DMS79 (cell line): ENCODE measurements at places on chromosomes 1 and 21.

- peak; percentile 63 for DNase-seq
Measured at GRCh38 chr1:171251042-171251951, 3.0 kb downstream of the FMO1 start.

DNA sequence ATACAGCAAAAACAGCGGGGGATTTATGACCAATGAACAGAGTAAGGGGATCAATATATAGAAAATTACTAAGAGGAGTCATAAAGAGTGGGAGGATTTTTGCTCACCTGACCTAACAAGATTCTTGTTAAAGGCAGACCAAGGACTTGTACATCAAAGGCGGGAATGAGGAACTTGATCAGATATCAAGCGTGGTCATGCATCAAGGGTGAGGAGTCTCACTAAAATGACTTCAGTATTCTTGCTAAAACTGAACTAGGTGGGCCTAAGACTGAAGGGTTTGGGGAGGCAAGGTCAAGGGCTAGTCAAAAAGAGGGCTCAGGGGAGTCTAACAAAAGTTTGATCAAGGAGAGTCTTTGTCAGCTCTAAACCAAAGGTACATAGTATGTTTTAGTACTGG, 2.1 kb downstream of the MOV10 start:
- no peak for DNase-seq

DNA sequence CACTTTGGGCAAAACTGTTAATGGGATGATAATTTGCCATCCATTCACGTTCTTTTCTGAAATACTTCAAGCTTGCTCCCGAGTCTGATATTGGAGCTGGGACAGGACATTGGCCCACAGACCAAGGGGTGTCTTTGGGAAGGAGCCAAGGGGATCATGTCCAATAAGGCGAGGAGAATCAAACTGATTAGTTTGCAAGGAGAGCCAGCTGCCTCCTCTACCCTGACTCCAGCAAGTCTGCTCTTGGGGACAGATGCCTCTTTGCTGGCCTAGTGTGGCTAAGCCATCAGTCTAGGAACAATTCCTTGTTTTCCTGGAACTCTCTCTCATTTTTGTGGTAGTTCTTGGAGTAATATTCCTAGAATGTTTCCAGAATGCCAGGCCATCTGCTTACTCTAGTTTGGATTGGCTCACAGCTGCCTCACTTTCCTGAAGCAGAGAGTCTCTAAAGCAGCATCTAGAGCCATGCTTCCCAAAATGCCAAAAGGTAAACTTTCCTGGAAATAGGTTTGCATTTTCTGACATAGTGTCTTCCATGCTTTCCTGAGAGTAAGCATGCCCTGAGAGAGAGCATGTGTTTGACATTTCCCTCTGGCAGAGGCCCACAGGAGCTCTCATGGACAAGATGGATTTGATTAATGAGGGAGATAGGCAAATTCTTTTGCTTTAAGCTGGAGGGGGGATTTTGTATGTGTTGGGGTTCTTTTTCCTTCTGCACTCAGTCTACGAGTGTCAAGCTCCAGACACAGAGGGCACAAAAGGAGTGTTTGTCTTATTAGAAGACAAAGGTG, 145.6 kb downstream of the GDAP2 start:
- no peak for DNase-seq

- DNase-seq = no peak
Measured at GRCh38 chr1:182786223-182786994, 3.2 kb upstream of the NPL start.

DNA sequence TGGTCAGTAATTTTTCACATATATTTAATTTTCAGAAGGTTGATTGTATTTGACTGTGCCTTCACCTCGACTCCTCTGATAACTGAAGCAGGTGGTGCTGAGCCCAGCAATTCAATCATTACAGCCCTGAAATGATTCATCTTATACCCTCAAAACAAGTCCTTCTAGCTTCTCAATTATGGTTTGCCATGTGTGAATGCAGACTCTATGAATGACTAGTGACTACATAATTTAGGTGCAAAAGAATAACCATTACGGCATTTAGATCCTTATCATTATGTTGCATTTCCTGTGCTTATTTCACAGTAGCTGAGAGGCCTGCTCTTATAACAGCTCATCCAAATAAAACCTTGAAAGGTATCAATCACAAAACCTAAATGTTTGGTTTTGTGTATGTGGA, 54.0 kb upstream of the COL11A1 start:
- DNase-seq = no peak

DNA sequence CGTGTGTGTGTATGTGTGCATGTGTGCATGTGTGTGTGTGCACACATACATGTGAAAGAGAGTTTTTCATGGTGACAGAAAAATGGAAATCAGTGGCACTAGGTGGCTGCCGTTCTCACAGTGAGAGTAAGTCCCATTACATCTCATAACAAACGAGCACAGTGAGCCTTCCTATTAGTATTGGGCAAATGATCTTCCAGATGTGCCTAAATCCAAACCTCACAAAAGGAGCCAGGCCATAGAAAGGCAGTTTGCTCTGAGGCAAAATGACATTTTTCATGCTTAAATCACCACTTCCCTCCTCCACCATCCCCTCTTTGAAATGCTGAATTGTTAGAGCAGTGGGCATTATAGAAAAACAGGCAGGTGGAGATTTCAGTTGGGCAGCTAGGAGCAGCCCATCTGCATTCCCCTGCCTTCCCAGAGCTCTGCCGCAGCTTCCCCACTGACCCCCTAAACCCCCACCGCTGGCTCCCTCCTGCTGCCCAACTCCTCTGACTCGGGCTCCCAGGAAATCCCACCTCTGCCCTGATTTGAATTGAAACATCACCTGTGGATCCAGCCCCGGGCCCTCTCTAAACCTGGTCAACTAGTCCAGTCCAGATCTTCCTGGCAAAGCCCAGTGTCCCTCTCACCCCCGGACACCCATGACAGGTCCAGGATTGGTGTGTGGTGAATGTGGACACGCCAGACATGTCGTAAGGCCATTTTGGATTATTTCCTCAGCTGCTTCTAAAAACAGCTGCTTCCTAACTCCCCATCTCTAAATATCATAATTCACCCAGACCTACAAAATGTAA, 190.5 kb downstream of the SEC16B start:
- DNase-seq = no peak

GRCh38 chr1:54310439-54311328, 95.5 kb downstream of the SSBP3 start:
- DNase-seq = no peak

DNA sequence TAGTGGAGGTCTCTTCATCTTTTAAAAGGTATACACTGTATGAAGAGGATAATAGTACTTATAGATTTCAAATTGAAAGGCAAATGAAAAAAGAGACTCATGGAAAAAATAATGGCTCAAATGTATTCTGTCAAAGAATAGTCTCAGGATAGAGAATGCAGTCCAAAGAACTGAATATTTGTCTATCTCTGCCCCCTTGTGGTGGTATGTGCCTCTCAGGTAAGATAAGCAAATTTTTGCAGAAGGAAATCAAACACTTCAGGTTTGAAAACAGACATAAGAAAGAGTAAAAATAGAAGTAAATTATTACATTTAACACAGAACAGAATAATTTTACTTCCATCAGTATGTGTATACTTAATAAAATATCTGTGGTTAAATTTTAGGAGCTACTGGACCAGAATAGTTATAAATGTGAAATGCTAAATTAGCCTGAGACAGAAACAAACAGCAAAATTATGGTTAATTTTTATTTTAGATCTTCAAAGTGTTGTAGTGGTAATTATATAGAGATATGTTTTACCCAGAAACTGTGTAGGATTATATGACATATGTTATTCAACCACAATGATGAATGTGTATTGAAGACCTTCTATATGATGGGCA, 164.4 kb upstream of the PALMD start:
- peak; percentile 50 for DNase-seq

DNA sequence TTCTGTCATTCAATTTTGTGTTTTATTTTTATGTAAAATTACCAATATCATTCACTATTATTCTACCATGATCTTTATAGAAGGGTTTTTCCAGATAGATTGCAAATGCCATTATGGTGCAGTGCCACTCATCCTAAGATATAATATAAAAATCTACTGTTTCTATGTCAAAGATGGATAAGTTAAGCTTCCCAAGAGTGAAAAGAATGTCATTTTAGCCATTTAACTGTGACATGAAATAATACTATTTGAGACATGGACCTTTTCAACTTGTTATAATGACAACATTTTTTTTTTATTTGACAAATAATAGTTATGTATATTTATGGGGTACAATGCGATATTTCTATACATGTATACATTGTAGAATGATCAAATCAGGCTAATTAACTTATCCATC, 224.3 kb downstream of the RPS6KC1 start:
- DNase-seq = no peak

GRCh38 chr1:230273141-230273710, 152.9 kb downstream of the PGBD5 start:
- DNase-seq = no peak

DNA sequence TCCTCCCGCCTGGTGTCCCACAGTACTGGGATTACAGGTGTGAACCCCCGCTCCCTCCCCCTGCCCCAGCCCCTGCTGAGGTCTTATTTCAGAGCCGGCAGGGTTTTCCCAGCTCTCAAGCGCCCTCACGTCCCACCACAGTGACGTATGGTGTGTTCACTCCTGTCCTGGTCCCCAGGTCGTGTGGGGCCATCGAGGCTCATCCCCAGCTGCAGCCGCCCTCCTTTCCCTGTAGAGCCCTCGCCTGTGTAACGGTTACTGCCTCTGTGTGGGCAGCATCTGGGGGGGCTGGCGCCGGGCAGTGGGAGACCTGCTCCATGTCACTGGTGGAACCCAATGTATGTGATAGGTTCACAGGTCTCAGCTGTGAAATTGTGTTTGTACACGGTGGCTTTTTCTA, 23.2 kb downstream of the SKI start:
- DNase-seq = no peak

DNA sequence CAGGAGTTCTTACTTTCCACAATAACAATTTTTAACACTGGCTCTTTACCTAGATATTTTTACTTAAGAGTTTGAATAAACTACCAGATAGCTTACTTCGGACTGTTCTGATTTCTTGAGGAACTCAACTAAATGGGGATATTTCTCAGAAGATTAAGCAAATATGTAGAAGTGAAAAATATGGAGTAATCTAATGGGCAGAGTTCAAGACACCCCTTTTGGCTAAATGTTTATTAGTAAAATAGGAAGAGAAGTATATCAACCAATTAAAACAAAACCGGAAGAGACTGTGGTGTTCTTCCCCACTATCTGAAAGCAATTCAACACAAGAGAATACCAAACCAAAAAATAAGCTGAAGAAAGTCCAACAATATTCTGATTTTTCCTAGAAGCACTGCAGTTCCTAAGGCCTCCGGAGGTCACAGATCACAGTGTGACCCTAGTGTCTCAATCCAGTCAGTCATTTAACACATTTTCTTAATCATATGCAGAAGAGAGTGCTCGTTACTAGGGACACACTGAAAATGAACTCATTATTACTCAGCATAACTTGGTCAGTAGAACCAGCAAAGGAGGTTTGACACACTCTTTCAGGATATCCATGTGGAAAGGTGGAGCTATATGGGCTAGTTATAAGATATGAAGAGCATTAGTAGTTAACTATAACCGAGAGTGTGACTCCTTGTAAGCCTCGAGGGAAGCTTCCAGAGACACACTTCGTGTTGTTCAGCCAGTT, 5.2 kb downstream of the SIPA1L2 start:
- DNase-seq = no peak

- no peak for DNase-seq
Measured at GRCh38 chr1:110604586-110605148, 1.5 kb downstream of the KCNA2 start.

GRCh38 chr1:155938220-155938627, 3.2 kb upstream of the RXFP4 start:
- peak; percentile 23 for DNase-seq

DNA sequence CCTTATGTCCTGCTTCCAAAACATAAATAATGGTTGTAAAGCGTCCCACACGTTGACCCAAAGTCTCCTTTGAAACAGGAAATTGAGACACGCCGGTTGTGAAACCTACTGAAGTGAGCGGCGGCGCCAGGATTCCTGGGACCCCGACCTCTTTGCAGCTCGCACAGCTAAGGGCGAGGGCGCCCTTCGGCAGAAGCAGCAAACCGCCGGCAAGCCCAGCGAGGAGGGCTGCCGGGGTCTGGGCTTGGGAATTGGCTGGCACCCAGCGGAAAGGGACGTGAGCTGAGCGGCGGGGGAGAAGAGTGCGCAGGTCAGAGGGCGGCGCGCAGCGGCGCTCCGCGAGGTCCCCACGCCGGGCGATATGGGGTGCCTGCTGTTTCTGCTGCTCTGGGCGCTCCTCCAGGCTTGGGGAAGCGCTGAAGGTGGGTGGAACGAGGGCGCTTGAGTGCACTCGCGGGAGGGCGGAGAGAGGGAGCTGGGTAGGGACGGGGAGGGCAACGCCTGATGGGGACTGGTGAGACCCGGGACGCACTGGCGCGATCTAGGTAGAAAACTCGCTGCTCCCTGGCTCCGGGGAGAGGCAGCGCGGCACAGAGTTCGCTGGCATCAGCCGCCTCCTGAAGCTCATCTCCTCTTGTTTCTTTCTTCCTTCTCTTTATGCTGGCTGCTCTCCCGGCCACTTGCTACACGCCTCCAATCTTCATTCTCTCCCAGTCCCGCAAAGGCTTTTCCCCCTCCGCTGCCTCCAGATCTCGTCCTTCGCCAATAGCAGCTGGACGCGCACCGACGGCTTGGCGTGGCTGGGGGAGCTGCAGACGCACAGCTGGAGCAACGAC, at the start of gene CD1D:
TSS of gene CD1D (plus strand) at position 155 of the 836 bp plus-strand sequence. CDS start at position 362, 207 bp downstream.
- DNase-seq = no peak

DNA sequence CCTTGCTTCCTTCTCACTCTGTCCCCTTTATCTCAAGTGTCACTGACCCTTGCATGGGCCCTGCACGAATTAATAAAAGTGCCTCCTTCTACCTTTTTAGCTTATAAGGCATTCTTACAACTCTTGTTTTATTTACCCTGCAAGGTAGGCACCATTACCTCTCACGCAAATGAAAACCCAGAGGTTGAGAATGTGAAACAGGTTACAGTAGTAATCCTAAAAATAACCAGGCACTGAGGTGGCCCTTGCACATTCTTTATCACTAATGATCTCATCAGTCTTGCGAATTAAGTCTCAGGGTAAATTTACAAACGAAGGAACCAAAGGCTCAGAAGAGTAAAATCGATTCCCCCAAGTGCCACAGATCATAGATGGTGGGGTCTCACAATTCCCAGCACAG, 3.7 kb downstream of the GLIS1 start:
- DNase-seq = no peak

DNA sequence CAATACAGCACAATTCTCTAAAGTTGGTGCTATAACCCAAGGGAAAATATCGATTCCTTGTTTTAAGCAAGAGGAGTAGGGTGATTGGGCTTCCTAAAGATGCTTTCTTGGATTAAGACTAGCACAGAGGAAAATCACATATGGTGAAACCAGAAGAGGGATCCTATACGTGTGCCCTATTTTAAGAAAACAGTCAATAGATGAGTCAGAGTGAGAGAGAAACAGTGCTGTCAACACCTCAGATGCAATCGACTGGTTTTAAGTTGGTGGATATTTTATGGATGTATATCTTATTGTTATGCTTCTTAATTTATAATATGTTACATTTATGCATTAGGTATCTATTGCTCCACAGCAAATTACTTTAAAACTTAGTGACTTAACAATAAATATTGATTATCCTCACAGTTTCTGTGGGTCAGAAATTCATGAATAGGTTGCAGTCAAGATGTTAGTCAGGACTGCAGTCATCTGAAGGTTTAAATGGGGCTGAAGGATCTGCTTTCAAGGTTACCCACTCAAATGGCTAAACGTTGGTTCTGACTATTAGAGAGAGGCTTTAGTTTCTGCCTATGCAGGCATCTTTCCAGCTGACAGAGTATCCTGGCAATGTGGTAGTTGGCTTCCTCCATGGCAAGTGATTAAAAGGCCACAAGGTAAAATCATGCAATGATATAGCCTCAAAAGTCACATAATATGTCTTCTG, 61.6 kb upstream of the DEPDC1 start:
- no peak for DNase-seq

- DNase-seq = no peak
Measured at GRCh38 chr21:28938726-28939125, 54.0 kb downstream of the LTN1 start.
